ENCODE measurements at places on chromosomes 2 and 18. TPM values are rescaled to one million over a fixed set of nuclear protein-coding genes. Genes with fewer than 3 reads are reported as not detected.

EMILIN1 gene
- total RNA-seq = 24.1 TPM

- no peak overlapping the region for H3K27ac ChIP-seq
- peaks cover 36% of the 10 kb centered on the region for H3K4me1 ChIP-seq
- DNase-seq = no peak
Measured at GRCh38 chr2:207122651-207123334, 43.0 kb downstream of the KLF7 start.

TOGARAM2 gene
- total RNA-seq = not detected

RAMP1 gene
- total RNA-seq = 0.91 TPM

- H3K36me3 ChIP-seq = peaks cover 15% of the 10 kb centered on the region
- H3K27me3 ChIP-seq = no peaks in the 10 kb centered on the region
- H3K4me1 ChIP-seq = peaks cover 4% of the 10 kb centered on the region
- H3K4me3 ChIP-seq = no peak overlapping the region
- H3K27ac ChIP-seq = no peak overlapping the region
Measured at GRCh38 chr2:231246171-231246842, 47.9 kb downstream of the ARMC9 start.

DNA sequence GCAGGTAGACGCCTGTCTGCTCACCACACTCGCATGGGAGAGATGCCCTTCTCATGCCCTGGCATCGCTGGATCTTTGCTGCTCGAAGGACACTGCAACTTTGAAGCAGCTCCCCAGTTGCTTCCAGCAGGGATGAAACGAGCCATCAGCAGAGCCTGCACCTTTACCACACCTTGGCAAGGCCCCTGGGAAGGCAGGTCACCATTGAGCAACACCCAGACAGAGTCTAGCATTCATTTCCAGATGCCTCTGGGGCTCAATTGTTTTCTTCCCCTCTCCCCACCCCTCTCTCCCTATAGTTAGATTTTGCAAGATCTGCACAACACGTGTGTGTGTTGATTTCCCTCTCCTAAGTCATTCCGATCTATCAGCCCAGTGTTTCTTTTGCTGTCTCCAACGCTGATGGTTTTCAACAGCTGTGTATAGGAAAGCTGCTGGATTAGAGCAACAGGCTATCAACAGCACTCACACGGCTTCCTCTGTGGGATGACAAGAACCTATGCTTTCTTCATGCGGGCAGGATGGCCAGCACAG lies 25.6 kb upstream of the INHBB start:
- DNase-seq = no peak
- peaks cover 8% of the 10 kb centered on the region for H3K27me3 ChIP-seq
- no peaks in the 10 kb centered on the region for H3K4me1 ChIP-seq
- no peak overlapping the region for H3K27ac ChIP-seq
- H3K36me3 ChIP-seq = no peaks in the 10 kb centered on the region

DNA sequence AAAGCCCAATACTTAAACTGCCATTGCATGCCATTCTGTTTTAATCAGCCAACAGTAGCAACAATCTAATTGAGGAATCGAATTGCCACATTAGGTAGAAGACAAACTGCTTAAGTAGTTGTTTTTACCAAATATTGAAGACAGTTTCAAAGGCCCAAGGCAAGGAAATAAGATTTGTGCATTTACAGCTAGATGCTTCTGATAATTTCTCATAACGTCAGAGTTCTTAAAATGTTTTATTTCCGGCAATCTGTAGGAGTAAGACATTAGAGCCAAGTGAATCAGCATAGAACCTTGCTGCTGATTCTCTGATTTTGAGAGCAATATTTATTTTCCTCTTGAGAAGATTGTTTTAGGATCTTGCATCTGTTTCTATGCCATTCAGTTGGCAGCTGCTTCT lies 174.3 kb downstream of the RBM43 start:
- H3K27me3 ChIP-seq = no peaks in the 10 kb centered on the region
- no peak overlapping the region for H3K4me3 ChIP-seq

MERTK gene
- total RNA-seq = 3.3 TPM

Measured in neural crest cell (in vitro differentiated cells).